HepG2 (cell line): ENCODE measurements at places on chromosomes 3 and 15. TPM values are rescaled to one million over a fixed set of nuclear protein-coding genes. Genes with fewer than 3 reads are reported as not detected.

MGLL gene
- not detected in 2 replicates for total RNA-seq

SEMA5B gene
- not detected in 2 replicates for total RNA-seq

IGSF11 gene
- total RNA-seq, result not detected in 2 replicates

SPRED1 gene
- 9.4 and 9.6 TPM in 2 replicates for total RNA-seq

IQCF5 gene
- not detected in 2 replicates for total RNA-seq

HOMER2 gene
- 13.3 and 14.1 TPM in 2 replicates for total RNA-seq

NANOGP8 gene
- total RNA-seq, result 0.25 and 0.27 TPM in 2 replicates

OXTR gene
- 0.88 and 0.95 TPM in 2 replicates for total RNA-seq

STIMATE gene
- 8.7 and 11.7 TPM in 2 replicates for total RNA-seq
